ENCODE measurements at places on chromosomes 1 and 21.

DNA sequence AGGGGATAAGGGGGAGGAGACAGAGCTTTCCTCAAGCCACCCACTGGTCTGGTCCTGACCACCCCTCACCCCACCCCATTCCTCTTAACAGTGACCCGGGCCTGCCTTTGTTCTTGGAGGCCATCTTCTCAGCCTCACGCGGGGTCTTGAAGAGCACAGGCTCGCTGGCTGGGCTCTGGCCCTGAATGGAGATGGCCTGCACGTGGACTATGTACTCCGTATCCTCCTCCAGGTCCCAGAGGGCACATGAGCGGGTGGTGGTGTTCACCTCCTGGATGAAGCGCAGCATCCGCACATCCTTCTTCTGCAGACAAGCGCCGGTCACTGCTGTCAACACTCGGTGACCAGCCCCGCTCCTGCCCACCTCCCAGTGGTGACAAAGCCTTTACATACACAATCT lies 2.6 kb downstream of the FNDC5 start:
- no peak for DNase-seq

GRCh38 chr1:68141071-68142021 lies 90.9 kb upstream of the DIRAS3 start:
- no peak for DNase-seq

GRCh38 chr1:72197786-72198185 lies 84.6 kb downstream of the NEGR1 start:
- no peak for DNase-seq

GRCh38 chr1:3525551-3526482 lies 71.4 kb downstream of the ARHGEF16 start:
- no peak for DNase-seq

GRCh38 chr1:71046891-71047634 lies 553 bp downstream of the PTGER3 start:
- no peak for DNase-seq

DNA sequence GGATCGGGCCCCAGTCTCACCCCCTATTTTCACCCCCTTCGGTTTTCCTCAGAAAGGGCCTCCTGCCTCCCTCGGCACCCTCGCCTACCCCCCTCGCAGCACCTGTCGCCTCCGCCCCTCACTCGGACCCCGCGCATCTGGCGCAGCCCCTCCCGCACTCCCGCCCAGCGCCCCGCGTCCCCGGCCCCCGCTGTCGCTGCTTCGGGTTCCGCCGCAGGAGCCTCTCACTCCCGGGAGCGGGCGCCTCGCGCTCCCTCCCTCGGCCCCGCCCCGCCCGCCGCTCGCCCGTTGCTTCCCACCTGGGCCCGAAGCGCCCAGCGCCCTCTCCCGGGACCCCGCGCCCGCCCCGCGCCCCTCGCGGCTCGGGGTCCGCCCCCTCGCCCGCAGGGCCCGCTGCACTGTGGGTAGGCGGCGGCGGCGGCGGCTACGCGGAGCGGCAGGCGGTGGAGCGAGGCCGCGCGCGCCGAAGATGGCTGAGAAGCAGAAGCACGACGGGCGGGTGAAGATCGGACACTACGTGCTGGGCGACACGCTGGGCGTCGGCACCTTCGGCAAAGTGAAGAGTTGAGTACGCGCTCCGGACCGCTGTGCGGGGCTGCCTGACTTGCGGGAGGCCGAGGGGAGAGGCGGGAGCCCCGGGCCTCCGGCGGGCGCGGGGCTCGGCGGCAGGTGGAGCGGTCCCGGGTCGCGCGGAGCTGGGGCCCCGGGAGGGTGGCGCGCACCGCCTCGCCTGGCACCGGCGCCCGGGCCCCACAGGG lies at the start of gene PRKAA2:
Gene PRKAA2 (plus strand): TSS at position 396 of the 758 bp plus-strand sequence. CDS start 74 bp downstream, at position 470.
- no peak for DNase-seq

- DNase-seq, result no peak
Observed at GRCh38 chr1:90557706-90558105, 159.4 kb downstream of the BARHL2 start.

GRCh38 chr1:223489439-223489838 lies 96.2 kb downstream of the CCDC185 start:
- no peak for DNase-seq

DNA sequence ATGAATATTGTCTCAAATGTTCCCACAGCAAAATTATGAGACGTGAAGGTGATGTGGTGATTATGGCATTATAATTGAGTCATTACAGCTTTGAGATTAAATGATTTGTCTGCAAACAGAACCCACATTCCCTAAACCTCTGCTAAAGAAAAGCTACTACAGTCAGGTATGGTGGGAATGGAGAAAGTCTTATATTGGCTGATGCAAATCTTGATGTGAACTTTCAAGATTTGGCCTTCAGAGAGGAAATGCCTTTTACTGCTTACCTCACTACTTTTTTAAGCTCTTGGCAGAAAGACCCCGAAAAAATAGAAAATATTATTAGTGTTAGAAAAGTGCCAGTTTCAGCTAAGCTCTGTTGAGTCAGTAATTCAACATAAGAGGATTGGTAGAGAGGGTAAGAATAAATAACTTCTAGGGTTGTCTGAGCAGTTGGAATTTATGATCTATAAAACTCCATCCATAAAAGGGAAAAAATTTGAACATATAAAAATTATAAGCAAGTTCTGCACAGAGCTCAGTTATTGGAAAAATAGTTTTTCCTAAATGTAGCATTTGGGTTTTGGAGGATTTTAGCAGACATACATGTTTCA lies 47.8 kb upstream of the RGS5 start:
- DNase-seq, result no peak

GRCh38 chr1:42541104-42541503 lies 78.0 kb downstream of the CCDC30 start:
- no peak for DNase-seq

- no peak for DNase-seq
Observed at GRCh38 chr1:46211051-46211450, 7.9 kb downstream of the LURAP1 start.

GRCh38 chr1:227899141-227899819 lies 48.5 kb downstream of the WNT9A start:
- DNase-seq, result no peak

DNA sequence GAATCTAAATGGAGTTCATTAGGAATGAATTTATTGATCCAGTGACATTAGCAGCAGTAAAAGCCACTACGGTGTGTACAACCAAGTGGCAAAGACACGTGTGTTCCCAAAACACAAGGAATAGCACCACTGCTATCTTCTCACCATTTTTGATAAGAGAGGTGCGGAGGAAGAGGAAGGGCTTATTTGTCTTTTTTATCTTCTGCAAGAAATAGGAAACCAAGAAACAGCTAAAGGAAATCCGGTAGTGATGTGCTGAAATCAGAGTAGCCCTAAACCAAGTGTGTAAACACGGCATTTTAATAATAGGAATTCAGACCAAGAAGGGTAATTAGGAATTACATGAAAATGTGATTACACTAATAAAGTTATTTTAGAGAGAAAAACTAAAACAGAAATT lies 9.1 kb upstream of the SCYL3 start:
- no peak for DNase-seq

GRCh38 chr1:224922404-224923164 lies 6.9 kb upstream of the DNAH14 start:
- no peak for DNase-seq

- DNase-seq, result no peak
Observed at GRCh38 chr1:203380420-203381150, 29.7 kb upstream of the FMOD start.

GRCh38 chr1:184785529-184785928 lies 30.9 kb upstream of the EDEM3 start:
- DNase-seq, result no peak

DNA sequence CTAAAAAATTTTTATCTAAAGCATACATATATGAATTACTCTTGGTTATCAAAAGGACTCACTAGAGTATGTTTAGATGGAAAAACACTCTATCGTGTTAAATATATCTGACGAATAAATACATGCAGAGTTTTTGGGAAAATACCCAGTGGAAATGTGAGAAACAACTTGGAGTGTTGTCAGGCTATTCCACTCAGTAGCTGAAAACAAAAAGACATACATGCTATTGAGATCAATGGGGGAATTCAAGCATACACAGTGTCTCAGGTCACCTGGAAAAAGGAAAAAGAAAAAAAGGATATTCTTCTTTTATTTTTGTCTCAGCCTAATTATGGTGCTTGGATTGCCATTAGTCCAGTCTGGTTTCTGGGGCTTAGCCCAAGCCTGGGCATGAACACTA lies 247.0 kb upstream of the LYPLAL1 start:
- no peak for DNase-seq

DNA sequence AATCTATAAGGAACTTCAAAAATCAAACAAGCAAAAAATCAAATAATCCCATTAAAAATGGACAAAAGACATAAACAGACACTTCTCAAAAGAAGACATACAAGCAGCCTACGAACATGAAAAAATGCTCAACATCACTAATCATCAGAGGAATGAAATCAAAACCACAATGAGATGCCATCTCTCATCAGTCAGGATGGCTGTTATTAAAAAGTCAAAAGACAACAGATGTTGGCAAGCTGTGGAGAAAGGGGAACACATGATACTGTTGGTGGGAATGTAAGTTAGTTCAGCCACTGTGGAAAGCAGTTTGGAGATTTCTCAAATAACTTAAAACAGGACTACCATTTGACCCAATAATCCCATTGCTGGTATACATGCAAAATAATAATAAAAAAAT lies 226.4 kb downstream of the S1PR1 start:
- no peak for DNase-seq

DNA sequence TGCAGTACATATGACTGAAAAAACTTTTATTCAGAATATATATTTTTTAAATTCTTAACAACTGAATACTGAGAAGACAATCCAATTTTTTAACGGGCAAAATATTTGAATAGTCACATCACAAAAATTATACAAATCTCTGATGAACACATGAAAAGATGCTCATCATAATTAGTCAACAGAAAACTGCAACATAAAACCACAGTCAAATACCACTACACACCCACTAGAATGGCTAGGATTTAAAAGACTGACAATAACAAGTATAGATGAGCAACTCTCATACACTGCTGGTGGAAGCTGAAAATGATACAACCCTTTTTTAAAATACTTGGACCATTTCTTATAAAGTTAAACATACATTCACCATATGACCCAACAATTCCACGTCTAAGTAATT lies 87.7 kb upstream of the TNFSF4 start:
- DNase-seq, result no peak

- no peak for DNase-seq
Observed at GRCh38 chr1:77605246-77606026, 77.0 kb downstream of the ZZZ3 start.

DNA sequence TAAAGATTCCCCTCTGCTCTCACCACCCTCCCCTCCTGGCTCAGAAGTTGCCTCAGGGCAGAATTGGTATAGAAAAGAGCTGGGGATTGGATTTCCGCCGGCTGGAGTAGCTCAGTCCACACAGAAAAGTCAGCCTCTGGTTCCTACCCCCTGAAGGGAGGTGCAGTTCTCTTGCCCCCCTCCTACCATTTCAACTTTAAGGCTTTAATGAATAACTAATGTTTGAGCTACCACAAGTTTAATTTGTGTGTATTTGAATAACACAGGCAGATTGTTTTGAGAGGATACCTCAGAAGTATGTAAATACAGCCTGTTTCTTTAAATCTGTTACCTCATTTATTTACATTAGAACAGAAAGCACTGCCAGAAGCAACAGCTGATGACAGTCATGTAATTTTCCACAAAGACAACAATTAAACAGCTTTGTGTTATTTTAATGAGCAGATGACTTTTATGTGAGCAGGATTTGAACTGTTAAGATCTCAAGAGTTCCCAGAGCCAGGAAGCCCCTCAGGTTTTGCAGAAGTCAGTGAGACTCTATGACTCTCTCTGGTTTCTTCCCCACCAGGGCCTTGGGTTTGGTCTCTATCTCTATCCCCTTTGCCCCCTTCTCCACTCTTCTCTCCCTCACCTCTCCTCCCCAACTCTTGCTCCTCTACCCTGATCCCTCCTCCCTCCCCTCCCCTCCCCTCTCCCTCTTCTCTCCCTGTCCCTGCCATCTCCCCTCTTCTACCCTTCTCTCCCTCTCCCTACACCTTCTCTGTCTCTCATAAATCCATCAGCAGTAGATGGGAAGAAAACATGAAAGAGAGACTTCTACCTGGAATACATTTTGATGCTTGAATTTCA lies 26.3 kb downstream of the DUSP10 start:
- no peak for DNase-seq

DNA sequence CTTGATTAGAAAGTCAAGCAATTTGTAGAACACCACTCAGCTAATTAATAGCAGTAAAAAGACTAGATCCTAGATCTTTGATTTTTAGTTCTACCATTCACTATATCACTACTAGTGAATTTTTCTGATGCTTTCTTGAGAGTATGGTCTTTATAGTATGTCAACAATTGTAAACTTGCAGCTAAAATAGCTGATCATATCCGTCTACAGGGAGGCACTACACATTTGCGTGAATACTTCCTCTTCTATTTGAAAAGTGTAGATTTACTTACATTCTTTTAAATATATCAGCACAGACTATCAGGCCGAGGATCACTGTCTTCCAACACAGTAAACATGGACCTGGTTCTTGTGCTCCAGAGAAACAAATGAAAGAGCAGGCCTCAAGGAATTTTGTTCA lies 18.6 kb upstream of the PTPRC start:
- no peak for DNase-seq

GRCh38 chr1:119987686-119988085 lies 81.8 kb downstream of the NOTCH2 start:
- DNase-seq, result no peak

- no peak for DNase-seq
Observed at GRCh38 chr1:246184503-246184902, 322.6 kb downstream of the SMYD3 start.

DNA sequence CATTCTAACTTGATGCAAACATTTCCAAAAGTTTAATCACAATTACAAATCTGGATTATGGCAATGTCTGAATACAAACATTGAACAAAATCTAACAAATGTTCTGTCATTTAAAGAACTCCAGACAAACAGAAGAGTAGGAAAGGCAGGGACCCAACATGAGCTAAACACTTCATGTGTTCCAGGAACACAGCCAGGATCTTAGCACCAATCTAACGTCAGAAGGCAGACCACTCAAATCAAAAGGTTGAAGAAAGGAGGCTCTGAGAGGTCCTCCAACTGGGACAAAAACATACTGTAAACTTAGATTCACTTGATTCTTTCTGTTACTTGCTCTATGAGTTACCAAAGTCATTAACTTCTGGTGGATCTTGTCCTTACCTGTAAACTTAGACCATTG lies 374.0 kb downstream of the NEGR1 start:
- no peak for DNase-seq

- no peak for DNase-seq
Observed at GRCh38 chr1:210352575-210352974, 23.9 kb downstream of the HHAT start.

All from stimulated activated CD8-positive, alpha-beta memory T cell treated with anti-CD3 and anti-CD28 coated beads, Interleukin-2, amount 100 ng/mL, for 1 hour (primary cell).